ENCODE measurements at places on chromosomes 3 and 15.

DNA sequence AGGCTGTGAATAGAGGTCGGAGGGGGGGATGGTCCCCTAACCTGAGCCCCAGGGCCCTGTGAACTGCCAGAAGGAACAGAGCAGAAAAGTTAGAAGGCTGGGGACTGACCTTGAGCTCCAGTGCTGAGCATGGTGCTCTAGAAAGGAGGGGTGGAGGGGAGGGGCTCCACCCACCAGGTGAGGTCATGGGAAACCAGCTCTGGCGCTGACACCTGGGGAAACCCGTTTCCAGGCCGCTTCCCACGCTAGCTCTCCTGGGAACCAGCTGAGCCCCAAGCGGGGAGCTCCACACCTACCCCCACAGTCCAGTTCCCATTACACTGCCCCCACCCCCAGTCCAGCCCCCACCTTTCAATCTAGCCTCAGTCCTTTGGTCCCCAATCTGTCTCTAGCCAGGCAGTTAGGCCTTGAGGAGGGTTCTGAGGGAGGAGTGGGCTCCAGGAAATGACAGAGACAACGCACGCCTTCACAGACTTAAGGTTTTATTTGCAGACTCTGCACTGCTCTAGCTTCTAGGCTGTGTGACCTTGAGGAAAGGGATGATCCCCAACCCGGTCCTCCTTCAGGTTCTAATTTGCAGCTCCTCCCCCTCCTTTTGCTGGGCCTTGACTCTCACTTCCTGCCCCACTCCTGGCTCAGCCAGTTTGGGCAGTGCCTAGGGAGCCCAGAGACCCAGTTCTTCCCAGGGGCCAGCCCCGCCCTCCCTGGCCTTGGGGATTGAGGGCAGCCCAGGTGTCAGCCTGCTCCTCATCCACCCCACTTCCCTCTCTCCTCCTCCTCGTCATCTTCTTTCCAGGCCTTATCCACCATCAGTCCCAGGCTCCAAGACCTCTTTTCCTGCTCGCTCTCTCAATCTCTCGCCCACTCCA is 2.1 kb downstream of the RHOV start:
- no peak for DNase-seq

DNA sequence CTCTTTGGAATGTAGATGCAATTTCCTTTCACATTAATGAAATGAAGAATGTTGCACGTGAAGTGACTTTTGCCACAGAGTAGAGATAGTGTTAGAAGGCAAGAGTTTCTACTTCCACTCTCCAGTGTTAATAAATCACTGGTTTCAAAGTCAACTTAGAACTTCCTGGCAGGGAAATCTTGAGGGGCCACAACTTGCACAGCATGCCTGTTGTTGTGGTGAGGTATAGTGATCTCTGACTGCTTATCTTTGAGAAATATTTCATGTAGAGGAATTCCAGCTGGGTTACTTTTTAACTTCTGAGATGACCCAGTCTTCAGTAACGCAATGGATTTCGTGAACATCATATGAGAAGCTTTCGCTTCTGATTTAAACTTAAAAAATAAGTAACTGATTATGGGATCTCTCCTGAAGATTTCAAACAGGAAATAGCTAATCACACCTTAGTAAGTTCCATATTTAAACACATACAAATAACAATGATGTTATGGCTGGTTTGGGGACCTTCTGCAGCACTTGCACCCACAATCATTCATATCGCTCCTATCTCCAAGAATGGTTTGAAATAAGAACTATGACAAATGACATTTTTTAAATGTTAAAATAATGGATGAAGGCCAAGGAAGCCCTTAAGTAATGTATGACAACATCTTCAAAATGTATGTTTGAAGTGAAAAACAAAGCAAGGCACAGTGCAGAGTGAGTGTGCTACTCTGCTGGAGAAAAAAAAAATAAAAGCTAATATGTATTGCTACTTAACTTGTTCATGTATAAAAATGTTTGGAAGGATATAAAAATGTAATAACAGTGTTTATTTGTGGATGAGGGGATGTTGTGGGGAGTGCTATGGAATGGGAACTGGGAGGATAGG is 726.5 kb upstream of the NECTIN3 start:
- no peak for DNase-seq

- DNase-seq = no peak
These were observed 1226.4 kb downstream of the NSUN3 start for GRCh38 chr3:95289295-95289694.

- no peak for DNase-seq
These were observed 39.6 kb downstream of the VGLL3 start for GRCh38 chr3:86951322-86951721.

DNA sequence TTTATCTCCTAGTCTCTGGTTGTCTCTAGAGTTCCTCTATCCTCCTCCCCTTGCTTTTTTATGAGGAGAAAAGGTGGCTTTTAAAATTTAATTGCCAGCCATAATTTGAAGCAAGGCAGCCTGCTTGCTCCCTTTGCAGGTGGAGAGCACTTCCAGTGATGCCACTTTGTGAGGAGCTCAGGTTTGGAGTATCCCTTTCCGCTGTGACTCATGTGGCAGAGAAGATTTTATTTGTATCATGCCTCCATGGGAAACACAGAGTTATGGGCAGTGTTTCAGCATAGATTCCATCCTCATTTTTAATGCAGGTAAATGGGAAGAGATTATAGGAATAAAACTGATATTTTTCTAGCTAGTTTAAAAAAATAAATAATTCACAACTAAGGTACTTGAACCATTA is 7.0 kb downstream of the PPM1L start:
- no peak for DNase-seq

GRCh38 chr3:113602836-113603235 is 70.5 kb downstream of the SIDT1 start:
- DNase-seq = no peak

- no peak for DNase-seq
These were observed 30.7 kb downstream of the CHST14 start for GRCh38 chr15:40501487-40501886.

- no peak for DNase-seq
These were observed 84.9 kb downstream of the SOX2 start for GRCh38 chr3:181796641-181797040.

DNA sequence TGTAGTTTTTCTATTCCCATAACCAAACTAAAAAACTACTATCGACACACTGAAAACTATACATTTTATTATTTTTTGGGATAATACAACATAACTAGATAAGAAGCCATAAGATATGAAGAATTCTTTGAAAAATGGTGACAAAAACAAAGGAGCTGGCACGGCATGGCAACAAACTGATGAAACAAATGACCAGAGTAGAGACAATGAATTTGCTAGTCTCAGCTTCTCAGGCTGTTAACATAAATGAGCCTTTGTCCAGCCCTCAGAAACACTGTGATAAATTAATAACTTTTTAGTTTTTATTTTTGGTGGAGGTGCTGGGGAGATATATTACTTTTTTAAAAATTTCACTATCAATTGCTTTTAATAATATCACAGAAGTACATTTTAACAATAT is 100.7 kb downstream of the SMARCC1 start:
- DNase-seq = no peak

- no peak for DNase-seq
These were observed 26.1 kb upstream of the ZNF280D start for GRCh38 chr15:56759450-56759845.
